ENCODE measurements at places on chromosomes 1 and 21.

DNA sequence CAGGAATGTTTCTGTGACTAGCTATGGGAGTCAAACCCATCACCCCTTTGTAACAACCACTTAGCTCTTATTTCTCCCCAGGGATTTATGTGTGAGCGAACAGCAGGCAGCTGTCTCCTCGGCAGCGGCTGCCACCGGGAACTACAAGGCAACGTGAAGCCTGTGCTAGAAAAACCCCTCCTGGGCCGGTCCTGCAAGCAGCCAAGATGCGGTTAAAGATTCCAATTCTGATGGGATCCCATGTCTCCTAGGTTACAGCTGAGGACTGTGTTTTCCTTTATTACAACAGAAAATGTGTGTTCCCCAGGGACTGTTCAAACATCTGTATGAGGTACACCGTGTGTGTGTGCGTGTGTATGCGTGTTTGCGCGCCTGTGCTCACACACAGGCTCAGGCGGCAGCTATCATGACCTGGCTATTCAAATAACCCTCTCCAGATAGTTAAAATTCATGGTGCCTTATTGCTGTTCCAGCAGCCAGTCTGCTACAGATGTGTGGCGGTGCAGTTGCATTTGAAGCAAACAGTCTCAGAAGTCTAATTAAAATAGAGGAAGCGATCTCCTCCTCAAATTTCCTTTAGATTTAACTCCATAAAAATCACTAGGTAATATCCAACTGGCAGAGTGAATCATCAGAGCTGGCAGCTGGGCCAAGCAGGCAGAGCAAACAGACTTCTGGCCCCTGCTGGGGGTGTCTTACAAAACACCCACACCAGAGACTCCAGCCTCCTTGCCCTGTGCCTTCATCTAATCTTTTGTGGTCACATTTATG lies 68.0 kb downstream of the LMX1A start:
- peak; percentile 39 for DNase-seq

GRCh38 chr1:85356130-85356529 lies 79.7 kb upstream of the BCL10 start:
- DNase-seq: no peak

DNA sequence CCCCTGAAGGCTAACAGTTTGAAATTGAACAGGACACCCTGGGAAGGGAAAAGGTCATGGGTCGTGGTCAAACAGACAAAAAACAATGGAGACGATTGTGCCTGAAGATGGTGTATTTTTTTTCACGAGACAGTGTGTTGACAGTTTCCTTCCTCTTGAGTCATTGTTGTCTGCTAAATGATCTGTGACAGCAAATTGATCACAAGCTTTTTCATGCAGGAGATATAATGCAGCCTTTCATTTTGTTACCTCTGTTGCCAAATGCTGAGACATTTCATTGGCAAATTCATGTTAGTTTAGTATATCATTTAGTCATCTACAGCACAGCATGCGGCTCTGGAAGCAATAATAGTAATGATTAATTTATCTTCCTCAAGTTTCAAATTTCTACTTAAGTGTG lies 27.7 kb downstream of the UBE2U start:
- peak; percentile 81 for DNase-seq

- DNase-seq: no peak
These were observed 107.4 kb downstream of the PCBP3 start for GRCh38 chr21:45750936-45751335.

GRCh38 chr1:158735848-158736247 lies 15.3 kb upstream of the OR6K3 start:
- DNase-seq: no peak

DNA sequence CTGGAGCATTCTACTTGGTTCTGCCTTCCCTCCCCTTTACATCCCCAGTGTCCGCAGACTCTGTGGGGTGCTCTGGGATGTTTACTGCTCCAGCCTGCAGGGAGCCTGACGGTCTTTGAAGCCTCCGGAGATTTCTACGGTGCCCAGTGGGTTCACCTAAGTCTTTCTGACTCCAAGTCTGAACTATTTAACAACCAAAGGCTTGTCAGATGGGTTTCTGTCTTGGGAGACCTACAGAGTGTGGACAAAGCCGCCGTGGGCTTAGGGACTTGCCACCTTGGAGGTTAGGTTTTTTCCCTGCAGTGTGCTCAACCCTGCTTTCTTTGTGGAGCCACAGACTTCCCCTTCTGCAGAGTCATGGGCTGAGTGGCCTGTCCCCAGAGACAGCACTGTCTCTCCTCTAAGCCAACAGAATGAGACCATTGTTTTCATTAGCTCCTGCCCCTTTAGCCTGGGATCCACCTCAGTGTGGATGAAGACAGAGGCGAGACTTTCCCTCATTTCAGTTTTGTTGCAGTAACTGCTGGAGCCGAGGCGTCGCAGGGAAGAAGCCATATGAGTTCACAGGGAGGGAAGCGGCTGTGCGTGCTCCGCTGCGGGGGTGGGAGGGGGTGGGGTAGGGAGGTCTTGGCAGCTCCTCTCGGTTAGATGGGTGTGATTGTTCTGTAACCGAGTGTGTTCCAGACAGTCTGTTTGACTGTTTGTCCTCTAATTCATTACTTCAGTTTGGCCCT lies 120.7 kb downstream of the CNIH3 start:
- no peak for DNase-seq

- DNase-seq: no peak
These were observed 60.4 kb downstream of the RAP1GAP start for GRCh38 chr1:21608798-21609197.

- peak; percentile 34 for DNase-seq
These were observed 131.9 kb downstream of the CRB1 start for GRCh38 chr1:197399755-197400521.

- DNase-seq: no peak
These were observed 5.2 kb upstream of the AGO3 start for GRCh38 chr1:35925741-35926140.

DNA sequence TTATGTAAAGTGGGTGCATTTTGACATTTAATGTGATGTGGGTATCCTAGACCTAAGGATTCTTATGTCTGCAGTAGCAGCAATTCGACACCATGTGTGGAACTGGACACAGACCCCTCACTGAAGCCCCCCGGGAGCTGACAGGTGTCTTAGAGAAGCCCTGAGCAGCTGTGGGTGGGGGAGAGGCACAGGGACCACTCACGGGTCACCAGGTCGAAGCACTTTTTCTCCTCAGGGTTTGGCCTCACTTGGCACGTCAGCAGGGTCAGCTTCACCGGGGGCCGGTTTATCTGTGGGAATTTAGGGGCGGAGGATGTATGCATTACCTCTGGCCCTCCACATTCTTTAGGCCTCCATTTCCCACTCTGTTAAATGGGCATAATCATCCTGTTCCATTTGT lies 14.0 kb upstream of the TCEA3 start:
- no peak for DNase-seq

- DNase-seq: no peak
These were observed 11.5 kb downstream of the ZNF697 start for GRCh38 chr1:119636491-119637089.

GRCh38 chr1:181497870-181498269 lies 14.6 kb downstream of the CACNA1E start:
- DNase-seq: no peak

DNA sequence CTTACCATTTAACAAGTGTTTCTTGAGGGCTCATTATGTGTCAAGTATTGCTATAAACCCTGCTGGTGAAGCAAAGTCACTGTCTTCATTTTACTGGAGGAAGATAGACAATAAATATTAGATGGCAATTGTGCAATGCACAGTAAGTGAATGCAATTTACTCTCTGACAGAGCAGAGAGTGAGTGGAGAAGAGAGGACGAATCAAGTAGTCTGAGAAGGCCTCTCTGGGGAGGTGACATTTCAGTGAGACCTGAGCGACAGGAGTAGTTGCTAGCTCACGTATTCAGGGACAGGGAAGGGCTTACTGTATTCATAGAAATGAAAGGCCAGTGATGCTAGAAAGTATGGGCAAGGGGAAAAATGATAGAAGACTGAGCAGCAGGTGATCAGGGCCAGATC lies 1.2 kb upstream of the NMNAT2 start:
- DNase-seq: no peak

DNA sequence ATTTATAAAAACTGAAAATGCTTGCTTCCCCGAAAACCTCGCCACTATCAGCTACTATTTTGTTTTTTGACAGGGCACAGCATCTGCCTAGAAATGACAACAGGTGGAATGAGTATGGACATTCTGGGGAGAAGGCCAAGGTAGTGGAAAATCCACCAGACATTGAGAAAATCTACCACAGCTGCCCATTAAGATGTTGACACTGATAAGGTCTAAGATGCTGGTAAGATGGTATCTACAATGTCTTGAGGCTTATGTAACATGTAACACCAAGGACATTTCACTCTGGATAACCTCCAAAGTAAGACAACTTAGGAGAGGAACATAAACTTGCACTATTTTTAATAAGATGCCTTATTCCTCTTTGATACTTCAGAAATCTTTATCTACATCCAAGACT lies 374.2 kb downstream of the PTBP2 start:
- DNase-seq: no peak

DNA sequence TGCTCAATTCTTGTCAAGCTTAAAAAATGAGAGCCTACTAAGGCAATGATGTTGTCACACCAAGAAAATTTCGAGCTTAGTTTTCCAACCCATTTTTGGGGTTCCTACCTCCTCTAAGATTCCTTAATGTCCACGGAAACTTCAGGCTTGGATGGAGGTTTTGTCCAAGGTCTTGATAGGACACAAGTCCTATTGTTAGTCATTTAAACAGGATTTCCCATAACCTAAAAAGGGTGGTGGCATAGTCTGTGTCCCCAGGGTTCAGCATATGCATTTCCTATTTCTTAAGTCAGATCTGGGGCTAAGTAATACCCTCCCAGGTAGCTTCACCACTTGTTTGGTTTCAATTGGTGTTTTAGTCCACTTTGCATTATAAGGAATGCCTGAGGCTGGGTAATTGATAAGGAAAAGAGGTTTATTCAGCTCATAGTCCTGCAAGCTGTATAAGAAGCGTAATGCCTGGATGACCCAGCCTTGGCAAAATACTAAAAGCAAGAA lies 10.9 kb upstream of the PADI2 start:
- DNase-seq: no peak

- DNase-seq: no peak
These were observed 34.4 kb downstream of the STUM start for GRCh38 chr1:226582966-226583365.

DNA sequence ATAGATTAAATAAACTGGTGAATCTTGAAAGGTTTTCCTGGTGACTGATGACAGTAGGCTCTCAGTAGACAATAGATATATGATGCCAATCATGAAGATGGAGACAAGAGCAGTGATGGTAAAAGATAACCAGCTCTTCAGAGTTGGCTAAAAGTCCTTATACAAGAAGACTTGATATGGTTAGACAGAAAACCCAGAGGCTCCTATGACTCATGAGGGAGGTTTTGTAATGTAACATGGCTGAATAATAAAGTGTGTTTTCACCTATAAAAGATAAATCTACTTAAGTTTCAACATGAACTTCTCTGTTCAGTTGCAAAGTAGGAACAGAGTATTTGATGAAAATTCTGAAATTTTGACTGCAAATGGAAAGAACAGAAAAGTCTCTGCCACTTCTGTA lies 12.7 kb upstream of the CRNN start:
- no peak for DNase-seq

- DNase-seq: no peak
These were observed 275.4 kb downstream of the RPS6KC1 start for GRCh38 chr1:213326281-213327016.

- no peak for DNase-seq
These were observed 488.4 kb downstream of the DISC1 start for GRCh38 chr1:232114985-232115384.

GRCh38 chr1:22428672-22429071 lies 23.0 kb upstream of the ZBTB40 start:
- DNase-seq: no peak

DNA sequence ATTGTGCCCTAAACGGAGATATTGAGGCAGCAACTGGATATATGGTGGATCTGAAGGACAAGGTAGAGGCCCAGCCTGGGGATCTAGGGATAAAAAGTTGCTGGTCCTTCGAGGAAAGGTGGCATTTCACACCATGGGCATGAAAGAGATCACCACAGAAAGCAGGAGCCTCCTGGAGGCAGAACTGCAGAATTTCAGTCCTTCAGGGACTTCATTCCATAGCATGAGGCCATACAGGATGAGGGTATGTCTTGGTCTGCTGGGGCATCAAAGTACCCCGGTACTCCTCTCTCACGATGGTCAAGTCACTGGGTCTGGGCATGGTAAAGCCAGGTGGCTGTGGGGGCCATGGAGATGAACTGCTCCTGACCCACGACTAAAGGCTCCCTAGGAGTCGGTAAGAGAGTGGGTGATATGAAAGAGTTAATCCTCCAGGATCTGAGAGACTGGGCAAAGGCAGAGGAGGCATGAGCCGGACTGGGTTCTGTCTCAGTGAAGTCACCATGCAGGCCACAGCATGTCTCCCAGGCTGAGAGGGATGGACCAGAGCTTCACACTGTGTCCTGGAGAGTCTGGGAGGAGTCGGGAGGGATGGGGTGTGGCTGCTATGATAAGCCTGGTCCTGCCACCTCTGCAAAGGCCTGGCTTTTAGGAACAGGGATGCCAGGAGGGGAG lies 5.8 kb upstream of the SPRR5 start:
- no peak for DNase-seq

- no peak for DNase-seq
These were observed 10.5 kb upstream of the TMEM61 start for GRCh38 chr1:54969879-54970278.

DNA sequence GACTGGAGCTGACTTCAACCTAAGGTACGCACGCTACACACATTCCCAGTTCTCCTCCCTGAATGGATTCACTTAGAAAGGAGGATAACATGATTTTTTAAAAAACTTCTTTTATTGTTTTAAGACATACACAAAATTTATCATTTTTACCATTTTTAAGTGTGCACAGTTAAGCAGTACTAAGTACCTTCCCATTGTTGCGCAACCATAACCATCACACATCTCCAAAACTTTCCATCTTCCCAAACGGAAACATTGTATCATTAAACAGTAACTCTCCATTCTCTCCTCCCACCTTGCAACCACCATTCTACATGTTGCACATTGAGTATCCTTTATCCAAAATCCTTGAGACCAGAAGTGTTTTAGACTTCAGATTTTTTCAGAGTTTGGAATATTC lies 36.2 kb upstream of the SEC16B start:
- no peak for DNase-seq

- no peak for DNase-seq
These were observed 119.0 kb upstream of the NFIA start for GRCh38 chr1:60963167-60963940.

DNA sequence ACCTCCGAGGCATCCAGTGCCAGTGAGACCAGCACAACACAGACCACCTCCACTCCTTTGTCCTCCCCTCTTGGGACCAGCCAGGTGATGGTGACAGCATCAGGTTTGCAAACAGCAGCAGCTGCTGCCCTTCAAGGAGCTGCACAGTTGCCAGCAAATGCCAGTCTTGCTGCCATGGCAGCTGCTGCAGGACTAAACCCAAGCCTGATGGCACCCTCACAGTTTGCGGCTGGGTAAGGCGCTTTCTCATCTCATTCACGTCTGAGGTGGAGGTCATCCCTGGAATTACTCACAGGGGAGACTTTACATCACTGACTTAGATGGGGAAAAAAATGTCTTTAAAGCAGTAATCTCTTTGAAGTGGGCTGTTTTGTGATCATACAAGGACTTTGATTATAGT lies 106.3 kb downstream of the CD247 start:
- DNase-seq: no peak

All from NCI-H748 treated with DMSO at 0.1 percent for 48 hours (cell line).